ENCODE measurements at places on chromosomes 6 and 20. TPM values are rescaled to one million over a fixed set of nuclear protein-coding genes. Genes with fewer than 3 reads are reported as not detected.

The OR2H2 gene
- total RNA-seq, result not detected

DNA sequence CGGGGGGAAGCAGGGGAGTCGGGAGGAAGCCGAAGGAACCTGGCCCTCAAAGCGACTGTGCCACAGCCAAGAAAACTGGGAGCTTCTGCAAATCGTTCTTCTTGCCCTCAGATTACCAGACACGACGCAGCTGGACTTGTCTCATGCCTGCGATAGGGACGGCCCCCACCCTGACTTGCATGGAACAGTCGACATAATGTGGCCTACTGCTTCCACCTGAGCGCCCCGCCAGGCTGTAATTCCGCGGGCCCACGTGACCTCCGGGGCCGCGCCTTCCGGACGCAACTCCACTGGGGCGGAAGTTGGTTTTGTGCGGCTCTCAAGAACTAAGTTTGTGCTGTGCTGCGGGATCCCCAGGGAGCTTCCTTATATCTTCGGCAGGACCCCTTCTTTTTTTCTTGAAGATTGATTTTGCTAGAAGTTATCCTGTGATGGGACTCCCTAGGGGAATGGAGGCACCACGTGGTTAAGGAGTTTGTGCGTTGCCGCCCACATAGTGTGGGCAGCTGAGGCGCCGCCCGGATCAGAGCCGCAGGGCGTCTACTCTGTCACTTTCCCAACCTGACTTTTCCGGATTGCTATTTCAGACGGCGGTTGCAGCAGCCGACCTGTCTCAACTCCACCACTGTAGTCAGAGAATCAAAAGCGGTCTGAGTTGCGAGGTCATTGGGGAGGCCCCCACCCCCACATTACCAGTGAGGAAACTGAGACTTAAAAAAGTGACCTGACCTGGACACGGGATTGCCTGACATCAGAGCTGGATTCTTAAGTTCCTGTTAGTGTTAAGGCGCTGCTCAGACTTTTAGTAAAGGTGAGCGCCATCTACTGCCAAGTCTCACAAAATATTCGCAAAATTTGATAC lies 540 bp upstream of the CD164 start:
- H3K27ac ChIP-seq, result peak overlapping the region; percentile 93
- H3K36me3 ChIP-seq, result peaks cover 25% of the 10 kb centered on the region
- peak; percentile 89 for DNase-seq
- peaks cover 43% of the 10 kb centered on the region for H3K4me1 ChIP-seq

DNA sequence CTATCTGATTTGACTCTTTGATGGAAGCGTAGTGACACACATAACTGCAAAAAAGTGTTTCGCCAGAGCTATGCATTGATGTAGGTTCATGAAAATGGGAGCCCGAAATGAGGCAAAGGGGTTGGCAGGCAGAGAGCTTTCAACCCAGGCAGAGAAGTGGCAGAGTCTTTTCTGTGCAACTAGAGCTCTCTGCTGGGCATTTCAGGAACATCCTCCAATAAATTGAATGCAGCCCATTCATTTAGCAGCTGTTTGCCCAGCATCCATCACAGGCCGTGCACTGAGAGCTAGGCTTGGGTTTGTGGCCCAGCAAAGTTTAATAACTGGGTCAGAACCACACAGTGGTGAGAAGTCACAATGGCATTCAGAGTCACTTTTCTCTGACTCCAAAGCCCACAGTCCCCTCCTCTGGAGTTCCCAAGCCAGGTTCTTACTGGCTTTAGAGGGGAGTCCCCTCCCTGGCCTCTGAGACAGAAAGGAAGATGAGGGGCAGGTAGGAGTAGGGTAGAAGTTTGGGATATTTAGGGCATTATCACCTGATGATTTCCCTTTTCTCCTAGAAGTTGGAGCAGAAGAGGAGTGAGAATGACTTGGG lies 31.8 kb upstream of the ELMO2 start:
- H3K4me1 ChIP-seq, result no peaks in the 10 kb centered on the region
- peak; percentile 29 for DNase-seq
- H3K4me3 ChIP-seq, result no peak overlapping the region
- no peak overlapping the region for H3K27ac ChIP-seq
- no peaks in the 10 kb centered on the region for H3K36me3 ChIP-seq

DNA sequence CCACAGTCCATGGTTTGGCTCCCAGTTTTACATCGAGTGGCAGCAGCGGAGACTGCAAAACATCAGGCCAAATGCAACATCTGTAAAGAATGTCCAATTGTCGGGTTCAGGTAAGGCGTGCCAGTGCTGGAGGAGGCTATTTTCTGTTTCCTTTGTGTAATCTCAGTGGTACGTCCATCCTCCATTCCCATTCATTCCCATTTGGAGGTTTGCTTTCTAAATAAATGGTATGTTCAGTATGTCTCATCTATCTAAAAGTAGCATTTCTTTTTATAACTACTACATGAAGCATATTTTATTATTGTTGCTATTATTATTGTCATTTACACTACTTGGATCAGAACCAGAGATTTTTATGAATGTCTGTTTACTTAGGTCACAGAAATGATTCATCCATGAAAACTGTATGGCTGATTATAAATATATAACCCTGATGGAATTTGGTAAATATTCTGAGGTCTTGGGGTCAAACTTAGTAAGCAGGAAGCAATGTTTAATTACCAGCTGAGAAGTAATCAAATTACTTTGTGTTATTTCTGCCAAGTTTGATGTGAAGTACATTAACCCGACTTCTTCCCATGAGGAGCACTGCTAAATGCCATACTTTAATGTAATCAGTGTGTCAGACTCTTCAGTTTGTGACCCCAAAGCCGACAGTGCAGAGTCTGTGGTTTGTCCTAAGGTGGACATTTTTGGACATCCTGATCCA lies 512.9 kb downstream of the UTRN start:
- peak; percentile 13 for DNase-seq
- peaks cover 30% of the 10 kb centered on the region for H3K4me1 ChIP-seq
- H3K36me3 ChIP-seq, result peaks cover 8% of the 10 kb centered on the region

- H3K27me3 ChIP-seq, result no peaks in the 10 kb centered on the region
- no peak overlapping the region for H3K27ac ChIP-seq
- DNase-seq, result no peak
- no peaks in the 10 kb centered on the region for H3K36me3 ChIP-seq
Observed at GRCh38 chr6:101597693-101598092, 204.2 kb downstream of the GRIK2 start.

GRCh38 chr6:45466686-45467085 lies 89.0 kb upstream of the SUPT3H start:
- no peaks in the 10 kb centered on the region for H3K4me1 ChIP-seq
- no peak for DNase-seq
- H3K4me3 ChIP-seq, result no peak overlapping the region
- no peaks in the 10 kb centered on the region for H3K27me3 ChIP-seq
- no peak overlapping the region for H3K27ac ChIP-seq

DNA sequence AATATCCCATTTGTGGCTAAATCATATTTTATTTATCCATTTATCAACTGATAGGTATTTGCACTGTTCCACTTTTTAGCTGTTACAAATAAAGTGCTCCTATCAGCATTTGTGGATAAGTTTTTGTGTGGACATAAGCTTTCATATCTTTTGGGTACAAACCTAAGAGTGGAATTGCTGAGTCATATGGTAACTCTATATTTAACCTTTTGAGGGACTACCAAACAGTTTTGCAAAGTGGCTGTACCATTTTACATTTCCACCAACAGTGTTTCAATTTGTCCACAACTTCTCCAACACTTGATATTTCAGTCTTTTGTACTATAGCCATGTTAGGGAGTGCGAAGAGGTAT lies 23.6 kb upstream of the ECHDC1 start:
- H3K27ac ChIP-seq, result peak overlapping the region; percentile 67
- H3K4me3 ChIP-seq, result 0 out of 2 replicates have a peak overlapping the region, but pooled peaks have one; percentile 6
- H3K36me3 ChIP-seq, result no peaks in the 10 kb centered on the region
- peaks cover 22% of the 10 kb centered on the region for H3K4me1 ChIP-seq

- no peaks in the 10 kb centered on the region for H3K36me3 ChIP-seq
- H3K4me1 ChIP-seq, result no peaks in the 10 kb centered on the region
- no peak for DNase-seq
- H3K27me3 ChIP-seq, result peaks cover 65% of the 10 kb centered on the region
- no peak overlapping the region for H3K27ac ChIP-seq
- H3K4me3 ChIP-seq, result no peak overlapping the region
Observed at GRCh38 chr6:167350275-167350696, 25.4 kb downstream of the TTLL2 start.

The SCRT2 gene
- not detected for total RNA-seq

- H3K4me3 ChIP-seq, result no peak overlapping the region
- peaks cover 4% of the 10 kb centered on the region for H3K36me3 ChIP-seq
- peak; percentile 48 for DNase-seq
- H3K27ac ChIP-seq, result no peak overlapping the region
- no peaks in the 10 kb centered on the region for H3K27me3 ChIP-seq
- no peaks in the 10 kb centered on the region for H3K4me1 ChIP-seq
Observed at GRCh38 chr20:5557123-5557522, 193.1 kb upstream of the SHLD1 start.

- no peaks in the 10 kb centered on the region for H3K4me1 ChIP-seq
- H3K36me3 ChIP-seq, result no peaks in the 10 kb centered on the region
- no peak overlapping the region for H3K27ac ChIP-seq
- DNase-seq, result no peak
- H3K27me3 ChIP-seq, result peaks cover 92% of the 10 kb centered on the region
Observed at GRCh38 chr20:61118429-61119224, 133.4 kb upstream of the CDH4 start.

DNA sequence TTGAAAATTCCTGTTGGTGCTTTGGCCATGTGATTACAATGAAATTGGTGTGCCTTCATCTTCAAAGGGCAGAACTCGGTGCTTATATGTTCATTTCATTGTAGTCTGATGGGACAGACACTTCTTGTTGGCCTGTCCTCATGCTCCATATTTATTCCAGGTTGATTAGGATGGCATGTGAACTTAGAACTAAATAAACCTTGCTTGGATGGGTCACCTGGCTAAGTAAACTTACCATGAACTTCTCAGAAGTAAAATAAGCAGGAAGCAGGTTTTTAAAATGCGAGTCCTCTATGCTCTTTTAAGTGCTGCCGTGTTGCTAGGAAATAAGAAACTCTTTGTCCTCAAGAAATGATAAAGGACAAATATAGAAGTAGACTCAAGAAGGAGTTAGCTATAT lies 26.7 kb downstream of the ZDHHC14 start:
- H3K4me1 ChIP-seq, result no peaks in the 10 kb centered on the region
- no peak overlapping the region for H3K4me3 ChIP-seq
- no peak overlapping the region for H3K27ac ChIP-seq

The EYS gene
- total RNA-seq, result not detected

DNA sequence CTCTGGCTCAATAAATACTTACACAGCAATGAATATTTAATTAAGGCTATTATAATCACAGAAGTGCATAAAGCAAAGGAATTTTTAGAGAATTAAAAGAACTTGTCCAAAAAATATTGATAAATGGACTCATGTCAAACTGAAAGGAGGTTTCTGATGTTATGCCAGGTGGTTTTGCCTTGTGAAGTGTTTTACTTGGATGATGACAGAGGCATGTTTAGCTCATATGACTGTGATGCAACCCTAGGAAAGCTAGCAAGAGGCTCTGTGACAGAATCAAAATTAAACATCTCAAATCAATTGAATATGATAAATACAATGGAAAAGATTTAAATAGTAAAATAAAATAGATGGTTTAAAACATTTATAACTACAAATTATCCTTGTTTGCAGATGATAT lies 137.3 kb downstream of the TMEM200A start:
- no peaks in the 10 kb centered on the region for H3K27me3 ChIP-seq
- no peak overlapping the region for H3K4me3 ChIP-seq
- no peaks in the 10 kb centered on the region for H3K4me1 ChIP-seq
- H3K36me3 ChIP-seq, result no peaks in the 10 kb centered on the region
- H3K27ac ChIP-seq, result no peak overlapping the region

- no peak overlapping the region for H3K27ac ChIP-seq
- H3K4me3 ChIP-seq, result no peak overlapping the region
- DNase-seq, result no peak
- H3K36me3 ChIP-seq, result no peaks in the 10 kb centered on the region
- peaks cover 9% of the 10 kb centered on the region for H3K4me1 ChIP-seq
- H3K27me3 ChIP-seq, result no peaks in the 10 kb centered on the region
Observed at GRCh38 chr6:160428818-160429619, 80.8 kb downstream of the SLC22A3 start.
